Activated CD4-positive, alpha-beta T cell treated with anti-CD3 and anti-CD28 coated beads, Interleukin-2, amount 10 ng/mL, durations not matched to agents 24 days and 14 days (primary cell): ENCODE measurements at places on chromosomes 16 and 17. TPM values are rescaled to one million over a fixed set of nuclear protein-coding genes. Genes with fewer than 3 reads are reported as not detected.

GRCh38 chr17:41145261-41145660 is 4.4 kb downstream of the KRTAP4-5 start:
- no peaks in the 10 kb centered on the region for H3K27me3 ChIP-seq
- DNase-seq: no peak
- H3K4me1 ChIP-seq: no peaks in the 10 kb centered on the region
- H3K27ac ChIP-seq: no peak overlapping the region
- no peak overlapping the region for H3K4me3 ChIP-seq
- no peaks in the 10 kb centered on the region for H3K36me3 ChIP-seq

The PPP1R1B gene
- total RNA-seq: not detected in 2 replicates

The USP32 gene
- 30.2 and 34.3 TPM in 2 replicates for total RNA-seq

DNA sequence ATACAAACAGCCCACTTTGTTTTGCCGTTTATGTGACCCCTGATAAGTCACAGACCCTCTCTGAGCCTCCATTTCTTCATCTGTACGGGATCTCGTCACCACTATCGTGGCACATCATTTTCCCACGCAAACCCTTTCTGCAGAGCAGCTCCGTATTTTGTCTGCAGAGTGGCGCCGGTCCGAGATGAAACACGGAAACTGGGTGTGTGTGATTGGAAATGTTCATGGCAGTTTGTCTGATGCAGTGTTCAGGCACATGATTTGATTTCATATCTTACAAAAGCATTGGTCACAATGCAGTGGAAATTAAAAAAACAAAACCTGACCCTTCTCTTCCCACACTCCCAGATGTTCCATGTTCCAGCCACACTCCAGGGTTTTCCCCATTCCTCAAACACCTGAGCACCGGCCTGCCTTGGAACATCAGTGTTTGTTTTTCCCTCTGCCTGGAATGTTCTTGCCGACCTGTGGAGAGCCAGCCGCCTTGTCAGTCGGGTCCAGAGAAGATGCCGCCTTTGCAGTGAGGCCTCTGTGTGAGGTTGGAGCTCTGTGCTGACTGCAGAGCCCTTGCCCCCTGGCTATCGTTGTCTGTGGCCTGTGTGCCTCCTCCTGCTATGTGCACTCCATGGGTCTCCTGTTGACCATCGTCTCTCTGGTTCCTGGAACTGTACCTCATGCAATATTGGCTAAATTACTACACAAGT is 39.2 kb downstream of the NT5M start:
- H3K4me3 ChIP-seq: no peak overlapping the region
- no peak for DNase-seq
- no peaks in the 10 kb centered on the region for H3K4me1 ChIP-seq
- H3K27me3 ChIP-seq: no peaks in the 10 kb centered on the region
- no peaks in the 10 kb centered on the region for H3K36me3 ChIP-seq

The TBC1D3K gene
- total RNA-seq: not detected in 2 replicates

GRCh38 chr16:86521236-86522197 is 11.2 kb downstream of the FOXF1 start:
- no peak for DNase-seq
- no peak overlapping the region for H3K27ac ChIP-seq
- no peaks in the 10 kb centered on the region for H3K36me3 ChIP-seq

The GRAP gene
- 9.2 and 9.7 TPM in 2 replicates for total RNA-seq

- H3K27me3 ChIP-seq: no peaks in the 10 kb centered on the region
- no peak for DNase-seq
- H3K27ac ChIP-seq: peak overlapping the region; percentile 20
- H3K4me3 ChIP-seq: no peak overlapping the region
Observed at GRCh38 chr17:74767111-74767516, 9.0 kb downstream of the NAT9 start.

GRCh38 chr17:29954405-29954804 is 13.0 kb downstream of the EFCAB5 start:
- no peak for DNase-seq
- no peak overlapping the region for H3K27ac ChIP-seq
- H3K4me3 ChIP-seq: no peak overlapping the region
- peaks cover 3% of the 10 kb centered on the region for H3K27me3 ChIP-seq

DNA sequence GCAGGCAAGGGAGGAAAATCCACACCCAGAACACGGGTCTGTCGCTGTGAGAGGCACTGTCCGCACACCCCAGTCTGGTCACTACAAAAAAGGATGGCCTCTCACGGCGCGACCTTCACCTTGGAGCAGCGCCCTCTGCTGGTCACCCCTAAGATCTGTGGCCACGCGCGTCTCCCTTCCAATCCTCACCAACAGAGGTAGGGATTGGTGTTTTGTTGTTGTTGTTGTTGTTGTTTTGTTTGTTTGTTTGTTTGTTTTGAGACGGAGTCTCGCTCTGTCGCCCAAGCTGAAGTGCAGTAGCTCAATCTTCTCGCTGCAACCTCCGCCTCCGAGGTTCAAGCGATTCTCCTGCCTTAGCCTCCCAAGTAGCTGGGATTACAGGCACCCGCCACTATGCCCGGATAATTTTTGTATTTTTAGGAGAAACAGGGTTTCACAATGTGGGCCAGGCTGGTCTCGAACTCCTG is 15.0 kb upstream of the C17orf58 start:
- peak; percentile 90 for DNase-seq
- H3K27me3 ChIP-seq: peaks cover 13% of the 10 kb centered on the region
- H3K4me3 ChIP-seq: peak overlapping the region; percentile 74

GRCh38 chr17:47686664-47687327 is 7.2 kb upstream of the TBKBP1 start:
- H3K27me3 ChIP-seq: no peaks in the 10 kb centered on the region
- no peak for DNase-seq
- peaks cover 19% of the 10 kb centered on the region for H3K4me1 ChIP-seq
- H3K27ac ChIP-seq: no peak overlapping the region
- H3K4me3 ChIP-seq: no peak overlapping the region

The ZNF174 gene
- total RNA-seq: 10.1 and 11.4 TPM in 2 replicates

- no peak overlapping the region for H3K27ac ChIP-seq
- H3K4me3 ChIP-seq: no peak overlapping the region
- H3K27me3 ChIP-seq: no peaks in the 10 kb centered on the region
- DNase-seq: no peak
Observed at GRCh38 chr16:17728196-17728595, 257.4 kb upstream of the XYLT1 start.

GRCh38 chr17:80386341-80386740 is 28.6 kb upstream of the ENDOV start:
- H3K4me1 ChIP-seq: no peaks in the 10 kb centered on the region
- peaks cover 83% of the 10 kb centered on the region for H3K36me3 ChIP-seq
- DNase-seq: no peak
- H3K4me3 ChIP-seq: no peak overlapping the region
- no peak overlapping the region for H3K27ac ChIP-seq

The CACNG3 gene
- not detected in 2 replicates for total RNA-seq

The DYNLRB2 gene
- not detected in 2 replicates for total RNA-seq

GRCh38 chr16:23640615-23640930 is 537 bp downstream of the PALB2 start:
- no peaks in the 10 kb centered on the region for H3K27me3 ChIP-seq
- H3K27ac ChIP-seq: peak overlapping the region; percentile 93
- H3K4me3 ChIP-seq: peak overlapping the region; percentile 97
- H3K4me1 ChIP-seq: peaks cover 30% of the 10 kb centered on the region
- H3K36me3 ChIP-seq: peaks cover 39% of the 10 kb centered on the region

DNA sequence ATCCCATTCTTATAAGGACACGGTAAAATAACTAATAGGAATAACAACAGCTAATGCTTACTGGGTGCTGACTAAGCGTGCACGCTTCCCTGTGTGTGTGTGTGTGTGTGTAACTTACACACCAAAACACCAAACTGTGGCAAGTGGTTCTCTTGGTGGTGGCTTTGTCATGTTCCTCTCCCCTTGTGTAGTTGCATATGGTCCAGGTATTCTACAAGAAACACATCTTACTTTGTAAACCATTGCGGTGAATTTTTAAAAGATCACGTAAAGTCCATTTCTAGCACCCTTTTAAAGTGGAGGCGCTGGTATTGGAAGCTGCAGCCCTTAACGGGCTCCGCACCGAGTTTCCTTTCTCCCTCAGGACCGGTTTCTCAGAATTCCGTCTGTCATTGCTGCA is 221.0 kb upstream of the FOXF1 start:
- no peaks in the 10 kb centered on the region for H3K4me1 ChIP-seq
- no peak overlapping the region for H3K27ac ChIP-seq
- DNase-seq: no peak
- H3K36me3 ChIP-seq: no peaks in the 10 kb centered on the region
- H3K27me3 ChIP-seq: peaks cover 72% of the 10 kb centered on the region
- no peak overlapping the region for H3K4me3 ChIP-seq

GRCh38 chr17:1573932-1574696 is 11.5 kb upstream of the PITPNA start:
- H3K36me3 ChIP-seq: no peaks in the 10 kb centered on the region
- H3K27ac ChIP-seq: no peak overlapping the region
- no peaks in the 10 kb centered on the region for H3K27me3 ChIP-seq
- peak; percentile 90 for DNase-seq
- H3K4me3 ChIP-seq: no peak overlapping the region

- no peak overlapping the region for H3K27ac ChIP-seq
- no peak for DNase-seq
- no peak overlapping the region for H3K4me3 ChIP-seq
- H3K36me3 ChIP-seq: no peaks in the 10 kb centered on the region
- peaks cover 8% of the 10 kb centered on the region for H3K27me3 ChIP-seq
Observed at GRCh38 chr16:66293207-66293735, 73.2 kb upstream of the CDH5 start.

The PNPO gene
- 61.5 and 69.4 TPM in 2 replicates for total RNA-seq

GRCh38 chr17:69945698-69946185 is 129.3 kb upstream of the KCNJ16 start:
- H3K4me3 ChIP-seq: no peak overlapping the region
- no peak for DNase-seq
- no peaks in the 10 kb centered on the region for H3K27me3 ChIP-seq
- H3K36me3 ChIP-seq: no peaks in the 10 kb centered on the region

The GCGR gene
- not detected in 2 replicates for total RNA-seq

- DNase-seq: peak; percentile 74
- no peaks in the 10 kb centered on the region for H3K27me3 ChIP-seq
- H3K36me3 ChIP-seq: peaks cover 24% of the 10 kb centered on the region
- peak overlapping the region; percentile 87 for H3K4me3 ChIP-seq
- H3K27ac ChIP-seq: peak overlapping the region; percentile 56
Observed at GRCh38 chr16:680967-681745, 946 bp downstream of the STUB1 start.

GRCh38 chr17:8016632-8017424 is 14.4 kb downstream of the GUCY2D start:
- DNase-seq: peak; percentile 89
- H3K4me1 ChIP-seq: peaks cover 10% of the 10 kb centered on the region
- H3K27me3 ChIP-seq: peaks cover 17% of the 10 kb centered on the region
- H3K4me3 ChIP-seq: peak overlapping the region; percentile 80
- H3K27ac ChIP-seq: no peak overlapping the region

DNA sequence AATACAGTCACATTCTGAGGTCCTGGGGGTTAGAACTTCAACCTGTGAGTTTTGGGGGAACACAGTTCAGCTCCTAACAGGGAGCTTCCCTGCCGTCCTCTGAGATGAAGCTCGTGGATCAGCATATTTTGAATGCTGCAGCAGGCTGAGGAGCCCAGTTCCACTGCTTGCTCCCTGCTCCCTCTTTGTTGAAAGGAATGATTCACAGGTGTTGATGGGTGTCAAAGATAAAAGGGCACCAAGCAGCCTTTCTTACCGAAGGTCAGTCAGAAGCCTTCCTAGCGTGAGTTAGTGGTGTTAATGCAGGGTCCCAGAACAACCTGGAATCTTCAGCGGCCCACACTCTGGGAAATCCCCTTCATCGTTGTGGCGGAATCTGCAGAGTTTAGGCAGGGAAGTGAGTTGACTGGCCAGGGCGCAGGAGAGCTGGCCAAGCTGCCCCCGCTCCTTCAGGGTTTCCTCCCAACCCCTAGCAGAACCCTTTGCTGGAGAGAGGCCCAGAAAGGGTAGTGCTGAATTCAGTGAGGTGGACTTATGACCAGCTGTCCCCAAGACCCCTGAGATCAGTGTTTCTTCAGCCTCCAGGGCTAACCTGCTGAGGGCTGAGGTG is 114.8 kb downstream of the GNAO1 start:
- H3K27ac ChIP-seq: no peak overlapping the region
- H3K4me3 ChIP-seq: no peak overlapping the region
- no peaks in the 10 kb centered on the region for H3K4me1 ChIP-seq
- no peaks in the 10 kb centered on the region for H3K27me3 ChIP-seq
- DNase-seq: no peak

The GH2 gene
- not detected in 2 replicates for total RNA-seq

The NPIPB2 gene
- total RNA-seq: 10.7 and 17.3 TPM in 2 replicates

GRCh38 chr17:80035937-80036714 is at the start of gene CCDC40:
Gene CCDC40 (plus strand): TSS chr17:80036642. CDS start chr17:80036663, 21 bp downstream.
- peaks cover 7% of the 10 kb centered on the region for H3K4me1 ChIP-seq

DNA sequence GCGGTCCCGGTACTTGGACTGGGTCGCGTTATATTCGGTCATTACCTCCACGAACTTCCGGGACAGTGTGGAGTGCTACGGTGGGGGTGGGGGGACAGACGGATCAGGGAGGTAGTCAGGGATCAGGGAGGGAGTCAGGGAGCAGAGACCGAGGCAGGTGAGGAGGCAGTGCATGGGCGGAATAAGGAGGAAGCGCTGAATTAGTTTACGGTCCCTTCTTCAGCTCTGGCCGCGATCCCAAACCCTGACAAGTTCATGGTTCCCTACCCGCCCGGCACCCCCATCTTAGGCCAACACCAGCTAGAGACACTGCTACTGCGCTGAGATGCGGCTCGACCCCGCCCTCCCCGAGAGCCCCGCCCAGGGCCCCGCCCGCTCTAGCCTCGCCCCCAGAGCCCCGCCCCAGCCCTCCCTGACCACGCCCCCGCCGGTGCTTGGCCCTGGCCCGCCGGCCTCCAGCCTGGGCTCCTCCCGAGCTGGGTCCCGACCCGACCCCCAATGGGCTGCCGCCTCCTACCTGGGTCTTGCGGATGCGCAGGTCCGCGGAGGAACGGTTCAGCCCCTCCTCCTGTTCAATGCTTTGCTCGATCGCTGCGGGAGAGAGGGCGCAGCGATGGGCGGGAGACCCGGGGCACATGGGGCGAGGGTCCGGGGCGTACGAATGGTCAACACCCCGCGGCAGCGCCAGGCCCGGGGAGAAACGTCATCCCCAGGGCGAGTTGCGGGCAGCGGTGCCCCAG is 12.1 kb downstream of the HSD3B7 start:
- H3K27ac ChIP-seq: peak overlapping the region; percentile 71
- peaks cover 7% of the 10 kb centered on the region for H3K4me1 ChIP-seq
- peaks cover 1% of the 10 kb centered on the region for H3K27me3 ChIP-seq
- H3K36me3 ChIP-seq: no peaks in the 10 kb centered on the region
- DNase-seq: peak; percentile 90

DNA sequence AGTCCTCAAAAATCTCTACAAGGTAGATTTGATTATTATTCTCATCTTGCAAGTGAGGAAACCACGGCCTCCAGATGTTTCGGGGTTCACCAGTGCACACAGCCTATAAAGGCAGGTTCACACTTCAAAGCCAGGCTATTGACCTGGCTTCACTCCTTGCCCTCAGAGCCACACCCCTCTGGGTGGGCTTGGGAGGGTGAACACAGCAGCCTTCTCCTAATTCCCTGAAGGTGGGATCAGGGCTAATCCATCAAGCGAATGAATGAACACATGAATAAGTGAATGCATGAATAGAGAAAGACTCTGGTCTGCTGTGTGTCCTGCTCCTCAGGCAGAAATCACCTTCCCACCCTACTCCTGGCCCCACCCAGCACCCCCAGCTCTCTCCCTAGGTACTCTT is 139.0 kb downstream of the CYLD start:
- H3K36me3 ChIP-seq: no peaks in the 10 kb centered on the region
- no peaks in the 10 kb centered on the region for H3K4me1 ChIP-seq
- DNase-seq: no peak
- H3K4me3 ChIP-seq: no peak overlapping the region

The ACSM3 gene
- total RNA-seq: 2.7 and 3.5 TPM in 2 replicates
